A673 (cell line): ENCODE measurements at places on chromosomes 3 and 15.

- DNase-seq: peak; percentile 1
Measured at GRCh38 chr15:49621401-49621811, 558 bp downstream of the DTWD1 start.

GRCh38 chr15:101657968-101658784, 6.0 kb upstream of the TM2D3 start:
- no peak for DNase-seq

GRCh38 chr3:112128843-112129727, 4.0 kb downstream of the GCSAM start:
- DNase-seq: no peak

GRCh38 chr3:66363148-66363547, 137.7 kb downstream of the LRIG1 start:
- peak; percentile 7 for DNase-seq

- peak; percentile 36 for DNase-seq
Measured at GRCh38 chr3:29282427-29283230, 1.8 kb downstream of the RBMS3 start.

GRCh38 chr15:36498401-36498800, 81.0 kb upstream of the CDIN1 start:
- DNase-seq: no peak

DNA sequence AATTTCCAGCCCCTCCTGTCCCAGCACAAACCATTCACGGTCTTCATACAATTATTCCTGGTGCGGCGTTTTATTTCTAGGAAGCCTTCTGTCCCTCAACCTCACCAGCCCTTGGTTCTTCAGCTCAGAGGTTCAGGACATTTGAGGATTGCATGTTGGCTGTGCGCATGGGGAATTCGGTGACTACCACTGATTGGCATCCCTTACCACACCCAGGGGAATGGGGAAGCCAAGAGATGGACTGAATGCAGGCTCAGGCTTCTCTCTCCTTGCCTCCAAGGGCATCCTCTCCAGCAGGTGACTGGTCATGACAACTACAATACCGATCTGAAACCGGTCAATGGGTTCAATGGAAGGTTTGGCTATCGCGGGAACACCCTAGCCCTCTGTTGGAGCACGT, 153.8 kb downstream of the MTHFS start:
- DNase-seq: no peak

- DNase-seq: peak; percentile 90
Measured at GRCh38 chr3:155744626-155745324, at the start of gene PLCH1. TSS of gene PLCH1 (minus strand) at chr3:155745071. CDS start at chr3:155704224, 40,847 bp downstream.

DNA sequence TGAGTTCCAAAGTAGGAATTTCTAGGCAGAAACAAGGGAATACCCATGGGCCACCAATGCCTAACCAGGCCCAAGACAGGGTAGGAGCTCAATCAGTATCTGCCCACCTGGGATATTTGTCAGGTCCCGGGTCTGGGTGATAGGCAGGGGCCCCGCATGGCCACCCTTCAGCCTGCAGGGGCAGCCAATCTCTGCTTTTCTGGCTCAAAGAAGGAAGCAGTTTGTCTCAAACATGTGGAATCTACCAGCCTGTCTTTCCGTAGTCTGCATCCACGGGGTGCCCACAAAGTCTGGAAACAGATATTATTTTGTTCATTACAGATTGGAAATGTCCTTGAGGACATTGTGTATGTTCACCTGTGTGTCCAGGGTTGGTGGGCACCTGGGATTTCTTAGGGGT, 56.2 kb downstream of the CEMIP start:
- DNase-seq: no peak

DNA sequence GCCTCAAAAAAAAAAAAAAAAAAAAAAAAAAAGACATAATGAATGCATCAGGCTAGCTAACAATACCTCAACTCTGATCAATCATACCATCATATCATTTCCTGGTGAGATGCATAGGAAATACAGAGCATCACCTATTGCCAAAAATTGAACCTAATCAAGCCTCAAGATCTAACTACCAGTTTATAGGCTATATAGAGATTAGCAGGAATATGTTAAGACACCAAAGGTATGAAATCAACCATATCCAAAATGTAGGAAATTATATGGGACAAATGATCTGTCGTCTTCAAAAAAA, 387 bp upstream of the VPS33B start:
- no peak for DNase-seq

DNA sequence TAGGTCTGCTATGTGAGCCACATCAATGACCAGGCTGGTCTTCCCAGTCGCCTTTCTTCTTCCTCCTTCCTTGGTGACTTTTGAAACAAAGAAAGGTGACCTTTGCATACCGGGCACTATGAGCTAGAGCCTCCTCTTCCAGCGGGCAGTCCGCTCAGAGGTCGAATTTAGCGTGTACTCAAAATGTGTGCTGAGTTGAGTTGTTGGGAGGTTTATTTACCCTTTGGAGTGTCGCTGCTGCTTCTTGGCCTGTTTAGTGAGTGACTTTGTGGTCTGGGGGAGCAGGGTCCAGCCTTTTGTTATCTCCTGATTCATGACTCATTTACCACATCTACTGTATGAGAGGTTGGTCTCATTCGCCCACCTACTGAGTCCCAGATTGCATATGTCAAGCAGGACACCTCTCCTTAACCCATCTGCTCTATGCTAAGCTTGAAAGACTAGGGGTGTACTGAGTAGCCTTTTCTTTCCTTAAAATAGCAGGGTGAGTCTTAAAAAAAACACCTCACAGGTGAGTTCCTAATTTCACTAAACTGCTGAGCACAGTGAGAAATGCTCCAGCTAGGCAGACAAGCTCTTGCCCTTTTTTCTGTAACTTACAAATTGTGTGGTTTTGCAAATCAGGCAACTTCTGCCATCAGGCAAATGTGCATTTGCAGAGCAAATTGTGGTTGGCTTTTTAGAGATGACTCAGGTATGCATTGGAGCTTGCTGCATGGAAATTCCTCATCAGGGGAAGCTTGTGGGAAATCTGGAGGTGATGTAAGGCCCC, 3.2 kb upstream of the SIAH2 start:
- DNase-seq: no peak

- no peak for DNase-seq
Measured at GRCh38 chr3:136353461-136353860, 103.3 kb downstream of the PCCB start.

DNA sequence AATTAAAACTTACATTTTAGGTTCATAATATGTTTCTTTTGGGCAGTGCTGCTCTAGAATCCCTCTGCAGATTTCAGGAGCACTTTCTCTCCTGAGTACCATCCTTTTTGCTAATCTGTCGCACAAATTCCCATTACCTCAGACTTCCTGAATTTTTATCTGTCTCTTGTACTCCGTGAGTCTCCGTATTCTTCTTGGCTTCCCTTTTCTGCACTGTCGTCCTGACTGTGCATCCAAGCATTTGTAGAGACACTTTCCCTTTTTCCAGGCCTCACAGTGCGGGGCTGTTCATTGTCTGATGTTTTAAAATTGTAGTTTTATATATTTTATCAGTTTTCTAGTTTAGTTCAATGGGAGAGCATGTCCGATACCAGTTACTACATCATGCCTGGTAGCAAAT, 27.3 kb downstream of the MEF2A start:
- no peak for DNase-seq

DNA sequence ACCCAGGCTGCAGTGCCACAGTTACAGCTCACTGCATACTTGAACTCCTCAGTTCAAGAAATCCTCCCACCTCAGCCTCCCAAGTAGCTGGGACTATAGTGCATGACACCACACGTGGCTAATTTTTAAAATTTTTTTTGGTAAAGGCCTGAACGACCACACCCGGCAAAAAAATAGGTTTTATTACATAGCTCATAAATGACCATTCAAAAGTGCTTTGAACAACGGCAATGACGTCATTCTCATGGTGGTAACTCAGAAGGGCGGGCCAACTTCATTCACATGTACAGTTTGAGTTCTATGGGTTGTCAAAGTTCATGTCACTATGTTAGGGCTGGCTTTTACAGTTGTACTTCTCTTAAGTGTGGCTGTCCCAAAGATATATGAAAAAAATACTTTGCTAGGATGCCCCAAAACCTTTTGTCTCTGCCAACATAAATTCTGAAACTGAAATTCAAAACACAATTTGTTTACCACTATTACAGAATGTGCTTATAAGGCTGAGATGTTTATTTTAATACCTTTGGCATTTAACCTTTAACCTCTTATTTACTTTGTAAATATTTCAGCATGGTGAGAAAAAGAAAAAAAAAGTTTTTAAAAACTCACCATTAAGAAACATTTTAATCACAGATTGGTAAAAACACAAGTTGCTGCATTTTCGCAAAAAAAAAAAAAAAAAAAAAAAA, 6.2 kb downstream of the MYO1E start:
- no peak for DNase-seq

GRCh38 chr15:88476635-88477060, 9.1 kb downstream of the MRPS11 start:
- DNase-seq: peak; percentile 49

DNA sequence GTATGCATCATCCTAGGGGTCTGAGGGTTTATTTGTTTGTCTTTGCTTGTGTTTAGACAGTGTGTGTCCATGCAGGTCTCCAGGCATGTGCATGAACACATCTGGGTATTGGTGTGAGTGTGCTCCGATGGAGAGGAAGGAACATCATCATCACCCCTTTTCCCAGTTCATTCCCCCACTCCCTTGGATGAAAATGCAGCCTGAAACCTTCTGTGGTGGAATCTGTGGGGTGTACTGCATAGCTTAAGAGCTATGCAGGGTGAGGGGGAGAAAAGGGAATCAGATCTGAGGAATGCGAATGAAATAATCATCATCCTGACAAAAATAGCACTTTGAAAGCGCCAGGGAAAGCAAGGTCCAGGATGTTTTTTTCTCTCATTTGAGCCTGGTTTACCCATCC, 520.1 kb downstream of the NTRK3 start:
- no peak for DNase-seq

DNA sequence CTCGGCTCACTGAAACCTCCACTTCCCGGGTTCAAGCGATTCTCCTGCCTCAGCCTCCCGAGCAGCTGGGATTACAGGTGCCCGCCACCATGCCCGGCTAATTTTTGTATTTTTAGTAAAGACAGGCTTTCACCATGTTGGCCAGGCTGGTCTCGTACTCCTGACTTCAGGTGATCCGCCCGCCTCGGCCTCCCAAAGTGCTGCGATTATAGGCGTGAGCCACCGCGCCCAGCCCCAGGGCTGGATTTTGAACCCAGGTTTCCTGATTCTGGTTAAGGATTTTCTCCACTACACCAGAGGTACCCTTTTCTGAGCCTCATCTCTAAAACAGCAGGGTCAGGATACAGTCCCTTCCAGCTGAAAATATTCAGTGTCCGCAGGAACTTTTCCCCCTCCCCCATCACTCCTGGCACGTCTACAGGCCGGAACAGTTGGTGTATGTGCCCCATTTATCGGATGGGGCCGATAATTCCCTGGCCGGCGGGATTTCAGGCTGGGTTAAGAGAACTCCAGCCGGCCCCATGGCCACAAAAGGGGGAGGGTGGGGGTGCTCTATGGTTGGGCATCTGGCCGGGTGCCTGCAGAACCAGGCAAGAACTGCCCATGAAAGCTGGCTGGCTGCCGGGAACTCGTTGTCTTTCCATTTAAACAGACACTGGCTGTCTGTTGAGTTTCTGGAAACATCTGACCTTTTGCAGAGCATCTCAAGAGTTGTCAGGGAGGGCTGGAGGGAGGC, 26.8 kb upstream of the SEMA4B start:
- no peak for DNase-seq

- DNase-seq: peak; percentile 24
Measured at GRCh38 chr15:33007303-33007855, 187.1 kb downstream of the FMN1 start.

GRCh38 chr3:132522353-132522752, 74.7 kb upstream of the ACKR4 start:
- no peak for DNase-seq

DNA sequence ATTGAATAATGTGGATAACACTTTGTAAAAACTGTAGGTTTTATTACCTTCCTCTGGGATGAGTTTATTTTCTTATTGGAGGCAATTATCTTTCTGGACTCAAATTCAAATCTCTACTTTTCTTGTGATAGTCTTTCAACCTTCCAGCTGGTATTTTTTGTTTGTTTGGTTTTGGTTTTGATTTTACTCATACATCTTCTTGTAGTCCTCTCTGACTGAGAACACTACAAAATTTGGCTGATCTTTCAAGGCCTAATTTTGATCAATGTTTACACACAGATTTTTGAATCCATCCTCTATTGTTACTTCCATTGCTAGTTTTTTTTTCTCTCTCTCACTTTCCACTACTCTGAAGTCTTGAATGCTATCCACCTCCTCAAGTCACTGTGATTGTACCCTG, 303.8 kb upstream of the NECTIN3 start:
- no peak for DNase-seq

GRCh38 chr3:151998744-151999143, 125.3 kb downstream of the SUCNR1 start:
- DNase-seq: no peak

- DNase-seq: no peak
Measured at GRCh38 chr3:28986922-28987321, 293.9 kb upstream of the RBMS3 start.

DNA sequence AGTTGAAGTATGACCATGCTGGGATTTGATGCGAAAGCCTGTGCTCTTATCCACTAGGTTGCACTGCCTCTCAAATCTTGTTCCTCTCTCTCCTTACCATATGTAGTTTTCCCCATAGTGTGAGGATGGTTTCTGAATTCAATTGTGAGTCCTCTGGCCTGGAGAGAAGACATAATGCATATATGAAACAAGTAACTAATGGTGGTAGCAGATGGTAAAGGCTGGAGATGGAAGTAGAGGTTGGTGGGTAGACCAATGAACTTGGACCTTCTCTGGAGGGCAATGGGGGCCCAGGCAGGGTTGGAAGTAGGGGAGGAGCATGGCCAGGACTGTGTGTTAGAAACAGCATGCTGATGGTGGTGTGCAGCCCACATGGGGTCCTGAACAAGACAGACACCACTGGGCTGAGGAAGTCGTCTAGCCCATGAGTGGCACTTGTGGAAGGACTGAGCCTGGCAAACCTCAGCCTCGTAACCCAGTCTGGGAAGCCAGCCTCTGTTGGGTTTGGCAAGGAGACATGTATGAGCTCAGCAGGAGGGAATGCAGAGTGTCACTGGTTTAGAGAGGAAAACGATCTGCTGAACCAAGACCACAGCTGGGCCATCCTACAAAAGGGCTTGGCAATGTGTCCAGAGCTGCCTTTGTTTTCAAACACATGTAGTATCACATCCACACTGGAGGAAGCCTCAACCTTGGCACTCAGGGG, 18.5 kb upstream of the LMCD1 start:
- DNase-seq: peak; percentile 32

- DNase-seq: no peak
Measured at GRCh38 chr3:139933766-139934165, 1.2 kb upstream of the CLSTN2 start.

DNA sequence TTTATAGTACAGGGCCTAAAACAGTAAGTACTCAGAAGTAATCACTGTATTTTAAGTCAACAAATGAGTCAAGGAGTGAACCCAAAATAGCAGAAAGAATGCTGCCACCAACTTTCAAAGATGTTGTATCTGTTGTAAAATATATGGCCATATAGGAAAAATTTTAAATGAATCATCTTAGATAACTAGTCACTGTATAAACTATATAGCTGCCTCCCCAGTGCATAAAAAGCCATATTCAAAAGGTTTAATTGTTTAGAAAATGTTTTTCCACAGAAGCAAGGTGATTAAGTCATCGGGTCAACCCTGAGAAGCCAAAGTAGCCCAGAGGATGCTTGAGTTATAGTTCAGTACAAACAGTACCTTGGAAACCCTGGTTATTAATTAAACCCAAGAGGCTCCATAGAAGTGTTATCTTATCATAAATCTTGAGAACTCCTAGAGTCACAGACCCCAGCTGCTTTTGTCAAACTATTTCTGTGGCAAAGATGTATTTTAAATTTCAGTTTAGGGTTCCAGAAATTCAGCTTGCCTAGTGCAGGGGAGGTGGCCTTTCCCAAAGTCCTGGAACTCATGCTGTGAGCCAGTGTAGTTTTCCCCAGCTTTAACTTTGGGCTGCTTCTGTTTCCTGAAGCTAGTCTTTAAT, 39.2 kb downstream of the MBNL1 start:
- DNase-seq: no peak
